ENCODE measurements at places on chromosomes 4 and X.

DNA sequence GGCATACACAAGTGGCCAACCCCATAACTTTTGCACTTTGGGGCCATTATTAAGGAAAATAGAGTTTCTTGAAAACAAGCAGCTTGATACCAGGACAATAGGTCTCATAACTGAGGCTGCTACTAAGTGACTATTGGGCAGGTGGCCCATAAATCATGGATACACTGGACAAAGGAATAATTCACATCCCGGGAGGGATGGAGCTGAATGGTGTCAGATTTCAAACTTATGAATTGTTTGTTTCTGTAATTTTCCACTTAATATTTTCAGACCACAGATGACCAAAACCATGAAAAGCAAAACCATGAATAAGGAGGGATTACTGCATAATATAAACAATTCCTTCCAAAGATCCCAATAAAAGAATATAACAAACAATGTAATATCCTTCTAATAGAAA is 114.4 kb downstream of the WDFY3 start:
- DNase-seq: no peak

DNA sequence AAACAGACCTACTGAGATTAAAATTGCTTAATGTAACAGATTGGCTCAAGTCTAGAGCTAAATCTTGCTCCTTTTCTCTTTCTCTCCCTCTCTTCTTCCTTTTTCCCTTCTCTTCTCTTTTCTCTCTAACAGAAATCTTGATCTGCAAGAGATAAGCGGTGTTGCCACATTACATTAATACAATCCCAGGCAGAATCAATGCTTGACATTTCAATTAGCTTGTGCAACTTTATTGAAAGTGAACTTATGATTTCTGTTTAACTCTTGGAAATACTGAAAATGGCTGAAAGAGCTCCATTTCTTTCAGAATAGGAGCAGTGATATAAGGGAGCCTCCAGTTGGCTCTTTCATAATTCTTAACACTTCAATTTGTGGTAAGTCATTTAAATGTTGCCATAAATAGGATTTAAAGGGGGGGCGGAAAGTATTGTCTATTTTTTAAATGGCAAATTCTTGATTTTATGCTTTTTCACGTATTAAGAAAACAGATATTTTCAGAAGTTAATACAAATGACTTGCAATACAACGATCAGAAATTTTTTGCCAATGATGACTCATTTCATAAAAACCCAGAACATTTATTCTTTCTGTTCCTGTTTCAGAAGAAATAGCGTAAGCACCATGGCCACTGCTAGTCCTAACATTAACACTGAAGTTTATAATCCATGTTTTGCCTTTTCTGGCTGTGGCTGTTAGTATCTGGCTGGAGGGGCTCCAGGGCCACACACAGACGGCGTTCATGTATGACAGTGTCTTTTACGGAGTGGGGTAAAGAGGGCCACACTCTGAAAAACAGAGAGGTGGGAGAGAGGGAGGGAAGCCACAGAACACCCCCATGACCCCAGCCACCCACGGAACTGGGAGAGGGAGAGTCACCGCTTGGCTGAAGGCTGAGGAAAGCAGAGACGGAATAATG is 115.7 kb upstream of the FAT1 start:
- DNase-seq: no peak

- no peak for DNase-seq
Measured at GRCh38 chr4:54784161-54784671, 126.5 kb downstream of the KIT start.

DNA sequence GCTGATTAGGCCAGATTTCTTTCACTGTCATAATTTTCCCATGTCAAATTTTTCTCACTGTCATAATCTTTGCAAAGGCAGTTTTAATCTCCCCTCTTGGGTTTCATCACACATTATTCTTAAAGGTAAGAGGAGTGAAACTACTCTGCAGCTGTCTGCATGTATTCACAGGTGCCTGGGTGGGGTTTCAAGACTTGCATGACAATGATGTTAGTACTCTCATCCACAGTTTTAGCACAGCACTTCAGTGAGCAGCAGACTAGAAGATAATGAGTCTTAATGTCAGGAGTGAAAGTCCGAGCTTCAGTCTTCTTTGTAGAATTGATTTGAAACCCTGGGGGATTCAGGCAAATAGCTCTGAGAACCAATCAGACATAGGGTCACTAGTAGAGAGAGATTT is 182.5 kb upstream of the GALNT7 start:
- no peak for DNase-seq

DNA sequence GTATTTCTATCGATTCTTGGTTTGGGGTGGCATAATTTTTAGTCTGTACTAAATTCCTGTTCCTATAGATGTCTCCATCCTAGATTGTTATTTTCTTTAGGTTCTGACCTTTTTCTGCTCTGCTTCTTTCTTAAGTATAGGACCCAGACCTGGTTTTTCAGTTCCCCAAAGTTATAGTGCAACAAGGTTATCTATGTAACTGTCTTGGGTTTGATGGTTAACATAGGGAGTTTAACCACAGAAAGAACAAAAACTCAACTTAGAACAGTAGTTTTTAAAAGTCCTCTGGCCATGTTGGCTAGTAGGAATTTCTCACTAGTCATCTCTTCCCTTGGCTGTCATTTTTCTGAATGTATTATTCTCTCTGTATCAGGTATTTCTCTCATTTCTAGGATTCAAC is 38.8 kb upstream of the MAD2L1 start:
- DNase-seq: no peak

DNA sequence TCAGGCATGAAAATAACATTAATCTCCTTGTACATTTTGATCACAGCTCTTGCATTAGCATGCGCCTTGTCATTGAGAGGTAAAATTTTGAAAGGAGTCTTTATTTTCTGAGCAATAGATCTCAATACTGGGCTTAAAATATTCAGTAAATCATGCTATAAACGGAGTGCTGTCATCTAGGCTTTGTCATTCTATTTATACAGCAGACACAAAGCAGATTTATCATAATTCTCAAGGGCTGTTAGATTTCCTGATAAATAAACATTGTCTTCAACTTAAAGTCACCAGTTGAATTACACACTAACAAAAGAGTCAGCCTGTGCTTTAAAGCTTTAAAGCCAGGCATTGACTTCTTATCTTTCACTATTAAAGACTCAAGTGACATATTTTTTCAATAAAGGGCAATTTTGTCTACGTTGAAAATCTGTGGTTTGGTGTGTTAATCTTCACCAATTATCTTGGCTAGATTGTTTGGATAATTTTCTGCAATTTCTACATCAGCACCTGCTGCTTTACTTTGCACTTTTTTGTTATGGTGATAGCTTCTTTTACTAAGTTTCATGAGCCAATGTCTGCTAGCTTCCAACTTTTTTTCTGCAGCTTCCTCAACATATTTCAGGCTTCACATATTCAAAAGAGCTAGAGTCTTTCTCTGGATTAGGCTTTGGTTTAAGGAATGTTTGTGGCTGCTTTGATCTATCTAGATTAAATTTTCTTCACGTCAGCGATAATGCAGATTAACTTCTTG is 27.9 kb upstream of the UGT2B4 start:
- no peak for DNase-seq

GRCh38 chrX:15751155-15751819 is 13.2 kb downstream of the CA5B start:
- DNase-seq: no peak

DNA sequence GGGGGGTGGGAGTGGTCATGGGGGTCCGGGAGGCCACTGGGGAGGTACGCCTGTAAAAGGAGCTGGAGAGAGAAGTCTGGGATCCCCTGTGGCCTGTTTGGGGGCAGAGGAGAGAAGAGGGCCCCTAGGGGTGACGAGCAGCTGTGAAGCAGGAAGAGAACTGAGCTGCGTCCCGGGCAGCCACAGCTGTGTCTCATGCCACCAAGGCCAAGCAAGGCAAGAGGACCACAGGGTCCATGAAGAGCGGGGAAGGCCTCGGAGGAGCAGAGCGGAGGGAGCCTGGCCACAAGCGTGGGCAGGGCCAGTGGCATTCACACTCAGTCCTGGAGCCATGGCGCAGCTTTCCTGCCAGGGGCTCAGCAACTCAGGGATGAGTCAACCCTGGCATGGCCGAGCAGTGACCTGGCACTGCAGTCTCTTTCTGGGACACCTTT is 13.6 kb upstream of the NAT8L start:
- DNase-seq: no peak

DNA sequence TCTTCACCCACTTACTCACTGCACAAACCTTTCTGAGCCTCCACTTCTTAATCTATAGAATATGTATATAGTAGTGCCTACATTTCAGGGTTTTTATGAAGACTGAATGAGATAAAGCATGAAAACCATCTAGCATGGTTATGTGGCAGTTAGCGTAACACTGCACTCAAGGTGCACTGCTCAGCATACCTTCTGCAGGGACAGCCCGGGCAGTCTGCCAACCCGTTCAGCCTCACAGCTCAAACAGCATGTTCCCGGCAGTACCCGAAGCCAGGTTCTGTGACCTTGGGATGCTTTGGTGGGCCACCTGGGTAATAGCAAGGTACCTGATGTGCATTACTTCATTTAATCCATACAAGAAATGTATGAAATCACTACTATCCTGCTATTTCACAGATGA is 81.4 kb downstream of the DOCK11 start:
- DNase-seq: no peak

DNA sequence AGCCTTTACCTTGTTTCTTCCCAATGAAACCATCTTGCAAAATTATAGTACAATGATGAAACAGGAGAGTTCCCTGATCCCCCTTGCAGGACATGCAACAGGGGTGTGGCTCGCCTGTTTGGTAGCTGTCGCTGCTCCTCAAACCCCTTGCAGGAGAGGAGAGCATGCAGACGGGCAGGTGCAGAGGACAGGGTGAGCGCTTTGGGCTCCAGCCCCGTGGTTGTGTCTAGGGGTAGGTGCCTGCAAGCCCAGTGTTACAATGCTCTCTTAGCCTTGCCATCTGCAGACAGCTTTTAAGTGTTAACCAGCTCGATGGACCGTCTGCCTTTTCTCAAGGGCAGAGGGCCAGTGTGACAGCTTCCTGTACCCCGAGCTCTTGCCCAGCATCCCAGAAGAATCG is 102.0 kb downstream of the TAB3 start:
- no peak for DNase-seq

GRCh38 chr4:152193059-152193458 is 342.8 kb downstream of the FBXW7 start:
- no peak for DNase-seq

DNA sequence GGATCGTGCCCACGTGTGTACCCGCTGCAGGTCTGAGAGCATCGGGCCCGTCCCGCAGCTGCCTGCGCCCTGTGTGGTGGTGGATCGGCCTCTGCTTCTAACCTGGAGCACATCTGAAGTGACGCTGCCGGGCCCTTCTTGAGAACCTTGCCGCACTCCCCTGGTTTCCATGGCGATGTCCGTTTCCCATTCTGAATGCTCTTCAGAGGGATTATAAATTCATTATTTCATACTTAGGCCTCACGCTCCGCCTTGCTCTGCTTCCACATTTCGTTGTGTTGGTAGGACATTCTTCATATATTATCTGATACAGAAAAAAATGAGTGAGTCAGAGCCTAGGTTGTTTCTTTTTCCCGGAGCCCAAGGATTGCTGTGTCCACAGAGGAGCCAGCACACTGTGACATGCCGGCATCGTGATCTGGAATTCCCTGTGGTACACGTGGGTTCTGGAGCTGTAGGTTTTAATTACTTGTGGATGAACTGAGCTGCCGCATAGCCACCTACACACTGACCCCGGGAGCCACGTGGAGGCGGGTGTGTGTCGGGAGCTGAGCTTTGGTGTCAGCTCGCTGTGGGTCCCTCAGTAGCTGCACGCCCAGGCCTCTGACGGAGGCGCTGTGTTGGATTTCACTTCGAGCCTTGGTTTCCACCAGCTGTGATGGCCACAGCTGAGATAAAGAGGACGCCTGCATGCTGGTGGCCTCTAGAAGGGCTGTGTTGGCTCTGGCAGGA is 63.4 kb downstream of the PSAPL1 start:
- DNase-seq: no peak

All from stimulated activated CD8-positive, alpha-beta memory T cell treated with anti-CD3 and anti-CD28 coated beads, Interleukin-7, amount 100 ng/mL, for 1 hour (primary cell).